ENCODE measurements at places on chromosomes 6 and 20.
A peak's percentile ranks its signal among the peaks of the same experiment; 100 is the strongest.

GRCh38 chr20:9572670-9573069 is 58.3 kb downstream of the LAMP5 start:
- DNase-seq: no peak

GRCh38 chr6:71979911-71980310 is 93.6 kb downstream of the RIMS1 start:
- DNase-seq: no peak

- no peak for DNase-seq
Measured at GRCh38 chr6:163412801-163413344, 1.6 kb upstream of the QKI start.

DNA sequence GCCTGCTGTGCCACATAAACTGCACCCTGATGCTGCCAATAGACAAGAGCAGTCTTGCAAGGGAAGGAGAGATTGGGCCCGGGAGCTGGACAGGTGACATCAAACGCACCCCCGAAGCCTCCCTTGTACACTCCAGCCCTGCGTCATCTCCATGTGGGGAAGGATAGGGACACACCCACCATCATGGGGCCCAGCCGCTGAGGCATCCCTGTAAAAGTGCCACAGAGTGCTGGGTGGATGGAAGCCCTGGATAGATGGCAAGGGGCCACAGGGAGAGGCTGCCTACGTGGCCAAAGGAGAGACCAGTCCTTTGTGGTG is 117.1 kb downstream of the SYNDIG1 start:
- DNase-seq: no peak

GRCh38 chr20:8854571-8854970 is 214.3 kb upstream of the PLCB4 start:
- no peak for DNase-seq

GRCh38 chr20:45940053-45940452 is 5.6 kb downstream of the PCIF1 start:
- DNase-seq: no peak

DNA sequence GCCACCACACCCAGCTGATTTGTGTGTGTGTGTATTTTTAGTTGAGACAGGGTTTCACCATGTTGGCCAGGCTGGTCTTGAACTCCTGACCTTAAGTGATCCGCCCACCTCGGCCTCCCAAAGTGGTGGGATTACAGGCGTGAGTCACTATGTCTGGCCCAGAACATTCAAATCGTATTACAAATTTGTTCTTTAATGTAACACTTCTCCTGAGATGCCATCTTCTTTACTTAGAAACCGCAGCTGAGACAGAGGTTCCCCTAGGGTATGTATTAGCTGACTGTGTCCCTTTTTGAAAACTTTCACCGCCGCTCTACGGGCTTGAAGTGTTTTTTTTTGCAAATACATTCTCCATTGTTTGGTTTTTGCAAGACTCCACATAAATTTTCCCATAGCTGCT is 62.6 kb downstream of the TOX2 start:
- DNase-seq: no peak

DNA sequence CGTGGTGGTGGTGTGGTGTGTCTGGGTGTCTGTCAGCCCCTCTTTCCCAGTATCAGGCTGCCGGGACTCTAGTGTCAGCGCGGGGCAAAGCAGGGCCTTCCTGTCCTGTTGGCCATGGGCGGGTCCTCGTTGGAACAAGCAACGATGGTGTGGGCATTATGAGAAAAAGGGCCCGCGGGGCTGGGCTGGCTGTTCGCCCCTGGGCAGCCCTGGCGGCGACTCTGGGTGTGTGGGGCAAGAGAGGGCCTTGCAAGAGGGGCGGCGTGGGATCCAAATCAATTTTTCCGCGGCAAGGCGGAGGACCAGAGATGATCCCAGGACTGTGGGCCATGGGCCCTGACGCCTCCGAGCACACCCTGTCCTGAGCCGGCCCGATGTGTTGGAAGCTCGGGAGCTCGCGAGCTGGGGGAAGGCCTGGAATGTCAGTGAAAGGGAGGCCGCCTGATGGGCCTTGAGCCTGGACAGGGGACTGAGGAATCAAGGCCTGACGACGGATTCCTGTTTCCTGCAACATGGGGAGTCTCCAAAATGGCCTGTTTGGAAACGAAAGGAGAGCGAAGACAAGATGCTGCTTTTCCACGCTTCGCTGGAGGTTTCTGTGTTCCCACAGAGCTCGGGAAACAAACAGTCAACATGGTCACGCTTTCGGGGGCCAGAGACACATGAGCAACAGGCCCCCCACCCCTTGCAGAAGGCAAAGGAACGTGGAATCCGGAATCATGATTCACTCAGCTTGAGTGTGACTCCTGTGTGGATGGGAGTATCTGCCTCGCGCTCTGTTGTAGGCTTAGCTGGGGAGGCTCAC is 364.7 kb upstream of the DEFB115 start:
- DNase-seq: no peak

GRCh38 chr6:28817808-28818145 is 106.0 kb downstream of the TRIM27 start:
- DNase-seq: no peak

DNA sequence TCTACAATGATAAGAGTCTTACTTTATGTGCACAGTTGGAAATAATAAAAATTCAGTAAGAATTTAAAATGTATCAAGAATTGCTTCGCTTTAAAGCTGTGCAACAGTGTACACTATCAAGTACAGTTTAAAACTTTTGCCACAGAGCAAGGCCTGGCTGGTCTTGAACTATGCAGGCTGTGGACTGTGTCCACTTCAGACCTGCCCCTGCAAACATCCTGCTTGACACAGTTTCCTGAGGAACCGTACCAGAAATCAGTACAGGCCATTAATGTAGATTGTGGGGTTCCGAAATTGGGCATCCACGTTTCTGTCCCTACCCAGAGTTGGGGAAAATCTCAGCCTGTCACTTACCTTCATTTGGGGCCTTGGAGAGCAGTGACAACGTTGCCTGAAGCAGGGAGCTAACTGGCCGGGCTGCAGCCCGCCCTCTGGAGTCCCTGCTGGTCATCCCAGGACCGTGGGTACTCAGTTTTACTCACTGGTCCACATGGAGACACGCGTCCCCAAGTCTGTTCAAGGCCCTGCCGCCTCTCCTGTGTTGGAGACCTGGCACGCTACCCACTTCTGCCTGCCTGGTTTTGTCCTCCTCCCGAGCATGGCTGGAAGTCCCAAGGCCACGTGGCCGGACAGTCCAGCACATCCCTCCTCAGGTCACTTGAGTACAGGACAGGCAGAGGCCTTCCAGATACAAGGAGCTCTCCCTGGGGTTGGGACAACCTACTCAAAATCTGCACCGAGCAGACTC is 8.4 kb downstream of the NINL start:
- no peak for DNase-seq

DNA sequence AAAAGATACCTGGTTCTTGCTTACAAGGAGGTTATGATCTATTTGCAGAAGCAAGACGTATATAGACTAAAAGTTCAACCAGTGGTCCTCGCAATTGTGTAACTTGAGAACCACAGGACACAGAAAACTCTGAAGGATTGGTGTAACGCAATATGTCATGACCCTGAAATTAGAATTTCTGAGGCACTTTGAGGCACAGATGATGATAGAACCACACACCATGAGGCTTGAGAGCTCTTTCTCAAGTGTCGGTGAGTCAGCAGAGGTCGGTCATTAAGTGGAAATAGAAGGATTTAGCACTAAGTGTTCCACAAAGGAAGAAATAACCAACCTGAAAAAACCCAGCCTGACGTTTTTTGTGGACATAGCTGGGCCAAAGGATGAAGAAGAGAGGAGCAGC is 15.3 kb upstream of the CCN2 start:
- DNase-seq: no peak

DNA sequence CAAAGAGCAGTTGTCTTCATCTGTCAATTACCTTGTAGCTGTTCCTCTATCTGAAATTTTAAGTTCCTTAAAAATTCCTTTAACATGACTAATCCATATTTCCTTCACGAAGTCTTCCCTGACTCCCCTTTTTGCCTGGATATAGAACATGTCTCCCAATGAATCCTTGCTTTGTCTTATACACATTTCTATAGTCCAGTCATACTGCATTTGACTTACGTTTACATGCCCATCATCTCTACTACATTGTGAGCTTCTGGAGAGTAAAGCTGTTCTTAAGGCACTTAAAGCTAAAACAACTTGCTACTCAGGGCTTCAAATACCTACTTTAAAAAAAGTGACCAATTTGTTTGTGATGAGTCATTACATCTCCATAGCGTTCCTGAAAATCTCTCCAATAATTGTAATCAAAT is 4.9 kb downstream of the REV3L start:
- no peak for DNase-seq

- peak; percentile 66 for DNase-seq
Measured at GRCh38 chr6:170271771-170272314, 19.0 kb downstream of the DLL1 start.

DNA sequence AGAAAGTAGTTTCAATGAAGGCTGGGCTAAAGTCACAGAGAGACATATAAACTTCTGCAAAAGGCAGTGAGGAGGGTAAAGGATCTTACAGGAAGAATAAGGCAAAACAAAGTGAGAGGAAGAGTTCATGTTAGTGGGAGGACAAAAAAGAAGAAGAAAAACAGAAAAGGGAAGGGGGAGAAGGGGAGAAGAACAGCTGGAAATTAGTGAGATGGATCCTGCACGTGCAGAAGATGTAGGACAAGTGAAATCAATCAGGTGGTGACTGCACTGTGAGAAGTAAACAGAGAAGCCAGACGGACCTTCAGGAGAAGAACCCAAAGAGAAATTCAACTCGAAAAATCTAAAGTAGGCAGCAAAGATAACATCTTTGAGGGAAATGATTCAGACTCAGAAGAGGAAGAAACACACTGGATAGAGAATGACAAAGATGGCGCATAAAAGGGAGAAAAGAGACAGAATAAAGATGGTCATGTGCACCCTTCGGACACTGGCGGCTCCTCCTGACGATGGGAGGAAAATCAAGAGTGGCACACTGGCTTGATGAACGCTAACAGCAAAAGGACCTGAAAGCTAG is 105.9 kb downstream of the MYB start:
- no peak for DNase-seq

All from T-helper 1 cell (primary cell).